ENCODE measurements at places on chromosomes 1 and 21.

DNA sequence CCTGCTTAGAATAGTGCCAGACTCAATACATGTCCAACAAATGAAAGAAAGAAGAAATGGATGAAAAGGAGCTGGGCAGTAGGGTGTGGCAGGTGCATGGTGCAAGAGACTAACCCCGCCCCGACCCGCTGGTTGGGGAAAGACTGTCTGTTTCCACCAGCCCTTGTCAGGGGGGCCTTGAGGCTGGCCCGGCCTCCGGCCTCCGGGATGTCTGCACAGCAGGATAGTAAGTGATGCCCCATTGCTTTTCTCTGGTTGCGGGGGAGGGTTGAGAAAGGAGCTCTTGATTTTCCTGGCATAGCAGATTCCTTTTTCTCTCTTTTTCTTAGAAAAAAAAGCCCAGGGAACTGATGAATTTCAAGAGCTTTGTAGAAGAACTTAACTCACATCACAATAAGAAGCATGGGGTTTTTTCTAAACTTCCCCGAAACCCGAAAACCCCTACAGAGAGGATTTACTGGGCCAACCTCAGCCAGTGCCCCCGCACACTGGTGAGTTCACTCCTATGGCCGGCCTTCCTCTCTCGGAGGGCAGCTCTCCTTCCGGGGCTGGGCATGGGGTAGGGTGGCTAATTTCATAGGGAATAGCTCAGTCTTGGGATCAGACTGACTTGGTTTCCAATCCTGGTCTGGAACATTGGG lies 12.5 kb upstream of the TTC22 start:
- no peak for DNase-seq

DNA sequence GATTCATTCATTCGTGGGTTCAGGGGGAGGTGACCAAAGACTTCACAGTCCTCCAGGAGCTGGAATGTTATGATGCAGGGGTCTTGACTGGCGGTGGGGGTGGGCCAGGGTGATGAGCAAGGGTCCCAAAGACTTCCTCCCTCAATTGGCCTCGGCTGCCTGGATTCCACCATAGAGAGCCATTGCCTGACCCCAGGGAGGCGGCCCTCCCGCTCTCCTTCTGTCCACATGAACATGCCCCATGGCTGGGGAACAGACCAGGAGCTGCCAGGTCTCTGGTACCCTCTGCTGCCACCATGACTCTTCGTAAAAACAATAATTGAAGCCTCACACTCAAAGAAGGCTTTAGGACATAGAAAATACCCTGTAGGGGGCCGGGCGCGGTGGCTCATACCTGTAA lies 102.5 kb upstream of the CASZ1 start:
- no peak for DNase-seq

- DNase-seq, result no peak
Measured at GRCh38 chr1:175591083-175591743, 152.2 kb downstream of the TNR start.

DNA sequence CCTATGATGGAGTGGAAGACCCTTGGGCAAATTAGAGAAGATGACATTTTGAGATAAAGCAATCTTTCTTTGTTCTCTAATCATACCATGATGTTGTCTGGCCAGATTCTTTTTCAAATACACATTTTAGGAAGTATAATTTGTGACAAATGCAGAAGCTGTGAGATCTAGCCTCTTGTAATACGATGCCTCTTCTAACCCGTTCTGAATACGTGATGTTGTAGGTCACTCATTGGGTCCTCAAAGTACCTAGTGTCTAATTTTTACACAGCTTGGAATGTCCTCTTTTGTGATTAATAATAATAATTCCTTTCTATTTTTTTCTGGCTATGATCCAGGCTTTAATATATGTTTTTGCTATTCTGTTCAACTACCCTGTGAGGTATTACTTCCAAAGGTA lies 502.7 kb downstream of the NUF2 start:
- no peak for DNase-seq

GRCh38 chr1:90821788-90822359 lies 104.8 kb upstream of the BARHL2 start:
- DNase-seq, result no peak

- DNase-seq, result peak; percentile 66
Measured at GRCh38 chr1:225746361-225747179, 31.1 kb upstream of the SRP9 start.

DNA sequence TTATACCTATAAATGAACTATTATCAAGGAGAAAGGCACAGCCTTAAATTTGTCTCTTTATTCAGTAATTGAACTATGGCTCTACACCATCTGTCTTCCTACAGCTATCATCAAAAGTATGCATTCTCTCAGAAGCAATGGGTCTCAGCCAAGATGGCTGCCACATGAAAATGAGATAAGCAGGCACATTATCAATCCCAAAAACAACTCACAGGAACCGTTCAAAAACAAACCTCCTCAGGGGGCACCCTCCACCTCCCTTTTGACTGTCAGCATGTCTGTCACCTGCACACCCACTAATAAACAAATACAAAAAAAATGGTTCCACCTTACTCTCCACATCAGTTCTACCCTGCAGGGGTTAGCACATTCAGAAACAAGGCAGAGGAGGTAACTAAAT lies 23.6 kb downstream of the KIAA0319L start:
- no peak for DNase-seq

- no peak for DNase-seq
Measured at GRCh38 chr1:226637147-226637935, 88.8 kb downstream of the STUM start.

DNA sequence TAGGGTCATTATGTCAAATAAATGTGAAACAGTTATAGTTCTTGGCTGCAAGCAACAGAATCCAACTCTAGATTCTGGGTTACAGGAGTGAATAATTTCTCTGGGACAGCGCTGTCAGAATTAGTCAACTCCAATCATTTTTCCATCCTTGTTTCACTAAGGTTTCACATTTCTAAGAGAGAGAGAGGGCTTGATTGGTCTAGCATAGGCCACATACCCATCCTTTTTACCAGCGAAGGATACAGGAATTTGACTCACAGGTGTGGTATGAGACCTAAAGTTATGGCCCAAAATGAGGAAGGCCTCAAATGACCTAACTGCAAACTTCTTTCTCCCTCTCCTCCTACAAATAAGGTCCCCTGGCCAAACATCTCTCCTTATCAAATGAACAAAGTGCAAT lies 25.5 kb upstream of the RGS8 start:
- DNase-seq, result no peak

- peak; percentile 6 for DNase-seq
Measured at GRCh38 chr1:157878059-157878458, 36.5 kb upstream of the CD5L start.

GRCh38 chr1:197096137-197096536 lies 29.1 kb upstream of the F13B start:
- DNase-seq, result no peak

DNA sequence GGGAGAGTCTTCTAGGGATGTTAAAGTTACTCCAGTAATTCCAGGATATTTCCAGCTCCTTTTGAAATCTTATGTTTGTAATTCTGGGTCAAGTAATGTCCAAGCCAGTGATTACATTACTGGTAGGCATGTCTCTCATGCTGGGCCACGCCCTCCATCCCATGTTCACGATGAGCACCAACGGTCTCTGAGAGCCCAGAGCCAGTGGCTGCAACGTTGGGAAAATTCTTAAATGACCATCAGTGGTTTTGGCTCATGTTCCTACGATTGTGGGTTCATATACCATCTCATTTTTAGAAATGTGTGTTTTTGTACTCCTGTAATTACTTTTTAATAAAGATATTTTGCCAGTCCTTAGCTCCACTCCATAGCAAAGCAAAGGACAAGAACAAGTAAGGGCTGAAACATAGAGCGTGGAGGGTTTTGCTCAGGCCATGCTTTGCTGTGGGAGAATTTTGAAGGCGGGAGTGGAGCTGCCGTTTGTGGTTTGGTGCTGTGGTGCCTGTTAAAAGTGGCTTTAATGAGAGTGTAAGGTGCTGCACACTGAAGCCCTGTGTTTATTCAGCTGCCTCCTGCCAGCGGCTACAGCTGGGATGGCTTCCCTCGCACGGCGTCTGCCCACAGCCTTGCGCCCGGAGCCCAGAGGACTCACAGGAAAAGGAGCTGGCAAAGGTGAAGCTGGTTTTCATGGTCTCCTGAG lies 28.9 kb downstream of the VANGL1 start:
- DNase-seq, result no peak

- no peak for DNase-seq
Measured at GRCh38 chr1:24850328-24850920, 79.7 kb downstream of the RUNX3 start.

DNA sequence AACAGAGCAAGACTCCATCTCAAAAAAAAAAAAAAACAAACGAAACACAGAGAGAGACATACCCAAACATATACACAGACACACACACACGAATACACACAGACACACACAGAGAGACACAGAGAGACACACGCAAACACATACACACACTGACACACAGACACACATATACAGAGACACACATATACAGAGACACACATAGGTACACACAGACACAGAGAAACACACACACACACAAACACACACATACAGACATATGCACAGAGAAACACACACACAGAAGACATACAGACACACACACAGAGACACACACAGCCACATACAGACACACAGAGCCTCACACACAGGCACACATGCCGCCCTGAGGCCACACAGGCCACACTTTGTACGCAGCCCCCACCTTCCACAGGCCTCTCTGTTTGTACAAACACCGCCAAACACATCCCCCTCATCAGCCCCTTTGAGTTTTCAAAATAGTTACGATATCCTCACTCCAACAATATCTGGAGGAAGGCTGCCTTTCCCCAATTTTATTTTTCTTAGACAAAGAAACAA lies 57.5 kb upstream of the ABCG1 start:
- DNase-seq, result no peak

GRCh38 chr1:244062156-244062725 lies 11.2 kb downstream of the ZBTB18 start:
- no peak for DNase-seq

DNA sequence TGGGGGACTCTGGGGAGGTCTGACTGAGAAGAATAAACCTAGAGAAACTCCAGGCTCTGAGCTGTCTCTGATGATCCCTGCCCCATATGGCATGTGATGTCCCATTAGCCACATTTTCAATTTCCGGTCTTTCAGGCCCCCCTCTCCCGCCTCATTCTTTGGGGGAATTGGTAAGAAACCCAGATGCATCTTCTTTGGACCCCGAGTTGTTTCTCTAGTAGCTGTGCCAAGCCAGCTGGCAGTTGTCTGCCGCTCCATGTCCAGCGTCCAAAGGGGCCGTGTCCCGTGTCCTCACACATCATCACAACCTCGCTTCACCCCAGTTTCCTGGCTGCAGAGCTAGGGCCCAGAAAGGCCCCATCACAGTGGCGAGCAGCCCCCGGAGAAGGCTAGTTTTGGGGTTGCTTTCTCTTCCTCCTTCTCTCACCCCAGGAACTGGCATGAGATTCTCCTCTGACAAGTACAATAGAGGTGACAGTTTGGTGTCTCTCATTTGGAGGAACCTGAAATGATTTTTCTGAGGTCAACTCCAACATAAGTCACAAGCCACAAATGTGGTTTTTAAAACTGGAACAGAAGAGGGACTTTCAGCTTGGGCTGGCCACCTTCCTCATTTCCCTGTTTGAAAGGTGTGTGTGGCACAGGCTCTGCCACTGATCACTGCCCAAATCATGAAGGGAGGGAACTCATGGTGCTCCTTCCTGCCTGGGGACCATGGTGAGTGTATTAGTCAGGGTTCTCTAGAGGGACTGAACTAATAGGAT lies 6.4 kb upstream of the GPR157 start:
- no peak for DNase-seq

- no peak for DNase-seq
Measured at GRCh38 chr1:36836196-36836883, 198.0 kb downstream of the GRIK3 start.

DNA sequence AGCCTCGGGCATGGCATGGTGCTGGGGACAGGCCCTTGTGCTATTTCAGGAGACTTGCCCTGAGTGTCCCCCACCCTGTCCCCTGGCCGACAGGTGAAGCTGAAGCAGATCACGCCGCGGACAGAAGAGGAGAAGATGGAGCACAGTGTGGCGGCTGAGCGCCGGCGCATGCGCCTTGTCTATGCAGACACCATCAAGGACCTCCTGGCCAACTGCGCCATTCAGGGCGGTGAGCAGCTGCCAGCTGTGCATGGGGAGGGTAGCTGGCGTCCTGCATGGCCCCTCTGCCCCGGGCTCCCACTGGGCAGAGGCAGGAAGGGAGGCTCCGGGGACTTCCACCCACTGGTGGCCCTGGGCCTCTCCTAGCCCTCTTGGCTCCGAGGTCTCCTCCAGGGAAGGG lies 28.9 kb downstream of the FAM151A start:
- DNase-seq, result no peak

DNA sequence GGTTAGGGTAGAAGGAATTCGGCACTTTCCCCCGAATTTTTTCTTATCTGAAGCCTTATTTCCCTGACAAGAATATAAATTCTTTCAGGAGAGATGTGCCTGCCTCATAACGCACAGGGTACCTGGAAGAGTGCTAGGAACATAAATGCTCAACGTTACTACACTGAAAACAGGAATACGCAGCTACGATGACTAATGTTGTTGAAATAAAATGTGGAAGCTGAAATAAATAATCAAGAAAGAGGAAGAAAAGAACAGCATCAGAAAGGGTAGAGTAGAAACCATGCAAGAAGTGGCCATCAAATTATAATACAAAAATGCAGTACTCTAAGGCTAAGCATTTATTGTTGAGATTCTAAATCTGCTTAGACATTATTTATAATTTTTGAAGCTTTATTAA lies 33.9 kb downstream of the SLC66A1 start:
- DNase-seq, result no peak

DNA sequence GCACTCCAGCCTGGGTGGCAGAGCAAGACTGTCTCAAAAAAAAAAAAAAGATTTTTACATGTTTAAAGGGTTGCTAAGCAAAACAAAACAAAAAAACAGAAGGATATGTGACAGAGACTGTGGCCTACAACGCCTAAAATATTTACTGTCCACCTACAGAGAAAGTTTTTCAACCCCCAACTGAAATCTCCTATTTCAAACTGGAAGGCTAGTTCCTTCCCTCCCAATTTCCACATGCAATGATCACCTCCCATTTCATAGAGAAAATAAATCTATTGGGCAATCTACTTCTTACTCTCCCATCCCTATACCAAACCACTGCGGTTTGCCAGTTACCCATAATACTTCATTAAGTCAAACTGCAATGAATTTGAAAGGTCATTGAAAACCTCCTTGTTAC lies 74.2 kb downstream of the ST3GAL3 start:
- DNase-seq, result no peak

DNA sequence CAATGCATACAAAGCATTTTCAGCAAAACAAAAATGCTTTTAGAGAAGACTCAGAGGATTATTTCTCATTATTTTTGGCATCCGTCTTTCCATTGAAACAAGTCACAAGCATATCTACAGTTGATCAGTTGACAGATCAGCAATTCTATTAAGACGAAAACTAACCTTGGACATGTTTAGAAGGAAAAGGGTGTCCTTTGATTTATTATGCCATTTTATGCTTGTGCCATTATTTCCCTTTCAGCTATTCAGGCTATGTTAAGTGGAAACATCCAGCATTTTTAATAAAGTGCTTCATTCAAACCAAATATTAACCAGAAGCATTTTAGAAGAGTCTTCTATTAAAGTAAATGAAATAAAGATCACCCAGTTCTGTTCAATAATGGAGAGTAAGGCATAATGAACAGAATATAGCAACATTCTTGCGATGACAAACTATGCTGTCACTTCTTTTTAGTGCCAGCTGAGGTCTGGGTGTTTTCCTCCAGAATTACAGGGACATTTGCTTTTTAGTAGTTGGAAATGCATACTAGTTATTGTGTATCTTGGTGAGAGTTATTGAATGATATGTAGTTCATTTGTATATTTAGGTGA lies 481.4 kb downstream of the PLA2G4A start:
- no peak for DNase-seq

All from skeletal muscle cell (primary cell).